Colonic mucosa (tissue), 4 donors: ENCODE measurements at places on chromosomes 5 and 9.

GRCh38 chr5:73981704-73982103 is 355.7 kb downstream of the ARHGEF28 start:
- DNase-seq = no peak

- no peak for DNase-seq
Measured at GRCh38 chr9:74083681-74084433, 413.3 kb upstream of the RORB start.

DNA sequence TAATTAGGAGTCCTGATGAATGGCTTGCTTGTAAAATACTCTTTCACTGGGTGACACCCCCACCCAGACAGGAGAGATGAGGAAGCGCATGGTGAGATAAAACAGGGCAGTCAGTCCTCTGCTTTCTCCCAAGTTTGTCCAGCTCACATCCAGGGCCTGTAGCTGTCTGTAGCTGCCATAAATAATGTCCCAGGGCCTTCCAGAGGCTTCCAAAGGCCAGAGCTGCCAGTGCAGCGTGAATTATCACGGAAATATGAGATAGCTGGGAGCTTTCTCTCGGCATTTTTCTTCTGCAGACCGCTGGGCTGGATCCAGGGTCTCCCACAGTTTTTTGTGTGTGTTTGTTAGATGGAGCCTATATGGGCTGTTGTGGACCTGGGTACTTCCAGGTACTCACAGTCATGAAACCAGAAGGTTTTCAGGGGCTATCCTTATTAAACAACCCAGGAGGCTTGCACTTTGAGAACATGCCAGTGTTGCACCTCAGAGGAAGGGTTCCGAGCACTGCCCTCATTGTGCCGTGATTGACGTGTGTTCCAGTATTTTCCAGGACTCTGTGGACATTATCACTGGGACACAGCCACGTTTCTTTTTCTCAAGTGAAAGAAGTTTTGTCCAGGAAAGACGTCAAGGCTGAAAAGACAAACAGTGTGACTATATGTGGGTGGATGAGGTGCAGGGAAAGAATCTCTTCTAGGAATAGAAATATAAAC is 117.5 kb downstream of the FGF1 start:
- no peak for DNase-seq

DNA sequence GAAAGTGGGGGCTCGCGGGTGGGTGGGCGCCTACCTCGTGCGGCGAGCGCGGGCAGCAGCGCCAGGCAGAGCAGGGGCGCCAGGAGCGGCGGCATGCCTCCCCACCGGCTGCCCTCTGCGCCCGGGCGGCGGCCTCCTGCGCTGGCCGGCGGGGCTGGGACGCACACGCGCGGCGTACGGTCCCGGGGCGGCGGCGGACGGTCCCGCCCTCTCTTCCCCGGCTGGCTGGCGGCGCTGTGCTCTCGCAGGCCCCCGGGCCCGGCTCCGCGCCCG is 220 bp downstream of the NOTCH1 start:
- no peak for DNase-seq

GRCh38 chr5:125042261-125042890 is 295.9 kb upstream of the ZNF608 start:
- no peak for DNase-seq

GRCh38 chr5:66769839-66770617 is 173.8 kb downstream of the MAST4 start:
- no peak for DNase-seq

DNA sequence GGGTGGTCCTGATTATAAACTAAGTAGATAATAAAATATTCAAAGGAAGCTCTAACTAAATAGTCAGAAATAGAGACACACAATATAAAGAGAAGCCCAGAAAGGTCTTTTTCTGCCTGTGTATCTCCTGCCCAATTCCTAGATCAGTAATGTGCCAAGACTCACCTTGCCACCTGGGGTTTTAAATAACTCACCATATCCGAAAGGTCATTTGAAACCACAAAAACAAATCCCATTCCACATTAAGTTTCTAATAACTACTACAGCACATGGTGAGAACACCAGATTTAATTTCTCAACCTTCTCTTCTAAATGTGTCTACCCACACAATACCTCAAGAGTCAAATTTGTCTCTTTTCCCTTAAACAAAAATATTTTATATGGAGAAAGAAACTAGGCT is 75.2 kb downstream of the ZNF608 start:
- DNase-seq = no peak
